ENCODE measurements at places on chromosomes 7 and 10.

DNA sequence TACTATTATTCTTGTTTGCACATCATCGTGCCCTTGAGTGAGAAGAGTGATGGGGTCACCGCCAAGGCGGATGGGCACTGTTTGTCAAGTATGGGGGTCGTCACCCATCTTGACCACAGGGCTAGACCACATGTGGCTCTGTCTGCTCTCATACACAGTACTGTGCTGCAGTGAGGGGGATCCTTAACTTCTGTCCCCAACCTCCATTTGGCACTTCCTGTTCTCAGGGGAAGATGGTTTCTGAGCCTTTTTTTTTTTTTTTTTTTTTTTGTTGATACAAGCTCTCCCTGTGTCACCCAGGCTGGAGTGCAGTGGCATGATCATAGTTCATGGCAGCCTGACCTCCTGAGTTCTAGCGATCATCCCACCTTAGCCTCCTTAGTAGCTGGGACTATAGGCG lies 13.6 kb downstream of the WBP1L start:
- DNase-seq, result no peak

DNA sequence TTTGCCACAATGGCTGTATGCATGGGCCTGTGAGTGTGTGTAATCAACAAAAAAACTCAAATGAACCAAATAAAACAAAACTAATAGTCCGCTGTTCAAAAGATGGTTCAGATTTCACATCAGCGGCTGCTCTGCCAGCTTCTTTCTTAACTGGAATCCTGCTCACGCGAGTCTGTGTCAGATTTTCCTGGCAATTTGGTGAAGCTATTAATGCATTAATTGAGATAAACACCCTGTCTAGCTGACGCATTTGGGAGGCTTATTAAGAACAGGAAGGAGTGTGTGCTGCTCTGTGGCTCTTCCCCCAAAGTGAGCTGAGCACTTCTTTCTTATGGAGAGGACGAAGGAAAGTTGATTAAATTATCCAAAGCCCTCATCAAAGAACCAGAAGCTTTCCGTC lies 336.6 kb upstream of the MKI67 start:
- DNase-seq, result no peak

GRCh38 chr7:351681-352480 lies 61.9 kb downstream of the FOXL3 start:
- DNase-seq, result no peak

DNA sequence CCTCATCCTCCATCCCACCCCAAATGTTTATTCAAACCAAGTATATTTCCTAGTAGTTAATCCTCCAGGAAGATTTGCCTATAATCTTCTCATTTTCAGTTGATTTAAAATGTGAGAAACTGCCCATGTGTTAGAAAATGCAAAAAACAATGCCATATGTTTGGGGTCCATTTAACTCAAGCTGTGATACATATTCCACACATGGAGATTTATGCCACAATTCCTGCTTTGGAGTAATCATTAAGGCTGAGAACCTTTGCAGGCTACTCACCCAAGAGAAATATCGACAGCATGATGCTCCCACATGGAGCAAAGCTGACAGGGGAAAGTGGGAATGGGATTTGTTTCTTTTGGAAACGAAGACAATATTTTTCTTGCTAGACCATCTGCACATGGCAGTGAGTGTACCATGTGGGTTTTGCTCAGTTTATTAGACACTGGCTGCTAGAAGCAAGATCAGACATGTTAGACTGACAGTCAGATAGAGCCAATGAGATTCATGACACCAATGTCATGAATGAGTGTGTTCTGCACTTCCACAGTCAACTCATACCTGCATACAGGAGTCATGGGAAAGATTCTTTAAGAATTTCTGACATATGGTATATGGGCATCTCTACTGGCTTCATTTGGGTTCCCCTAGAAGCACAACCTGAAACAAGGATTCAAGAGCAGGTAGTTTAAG lies 3.4 kb upstream of the GRM8 start:
- no peak for DNase-seq

DNA sequence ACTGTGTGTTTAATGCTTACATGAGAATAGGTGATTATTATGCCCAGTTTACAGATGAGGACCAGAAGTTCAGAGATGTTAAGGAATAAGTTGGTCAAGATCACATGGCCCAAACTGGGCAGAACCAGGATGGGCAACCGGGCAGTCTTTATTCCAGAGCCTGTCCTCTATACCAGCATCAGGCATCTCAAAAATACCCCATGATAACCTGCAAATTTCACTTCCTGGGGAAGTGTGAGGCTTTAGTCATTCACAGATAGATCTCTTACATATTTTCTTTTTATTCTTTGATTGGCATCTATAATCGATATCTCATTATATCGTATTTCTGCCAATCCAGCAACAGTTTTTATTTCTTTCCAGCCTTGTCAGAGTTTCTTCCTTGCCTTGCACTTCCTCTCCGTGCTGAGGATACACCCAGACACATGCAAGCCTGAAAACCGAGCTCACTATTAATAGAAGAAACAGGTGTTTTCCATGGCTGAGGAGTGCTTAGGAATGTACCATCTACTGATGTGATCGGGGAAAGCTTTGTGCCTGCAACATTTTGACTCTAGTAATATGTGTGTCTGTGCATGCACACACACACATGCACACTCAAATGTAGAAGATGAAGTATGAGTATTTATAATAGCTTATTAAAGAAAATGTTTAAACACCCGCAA lies 82.4 kb downstream of the CREM start:
- DNase-seq, result no peak

DNA sequence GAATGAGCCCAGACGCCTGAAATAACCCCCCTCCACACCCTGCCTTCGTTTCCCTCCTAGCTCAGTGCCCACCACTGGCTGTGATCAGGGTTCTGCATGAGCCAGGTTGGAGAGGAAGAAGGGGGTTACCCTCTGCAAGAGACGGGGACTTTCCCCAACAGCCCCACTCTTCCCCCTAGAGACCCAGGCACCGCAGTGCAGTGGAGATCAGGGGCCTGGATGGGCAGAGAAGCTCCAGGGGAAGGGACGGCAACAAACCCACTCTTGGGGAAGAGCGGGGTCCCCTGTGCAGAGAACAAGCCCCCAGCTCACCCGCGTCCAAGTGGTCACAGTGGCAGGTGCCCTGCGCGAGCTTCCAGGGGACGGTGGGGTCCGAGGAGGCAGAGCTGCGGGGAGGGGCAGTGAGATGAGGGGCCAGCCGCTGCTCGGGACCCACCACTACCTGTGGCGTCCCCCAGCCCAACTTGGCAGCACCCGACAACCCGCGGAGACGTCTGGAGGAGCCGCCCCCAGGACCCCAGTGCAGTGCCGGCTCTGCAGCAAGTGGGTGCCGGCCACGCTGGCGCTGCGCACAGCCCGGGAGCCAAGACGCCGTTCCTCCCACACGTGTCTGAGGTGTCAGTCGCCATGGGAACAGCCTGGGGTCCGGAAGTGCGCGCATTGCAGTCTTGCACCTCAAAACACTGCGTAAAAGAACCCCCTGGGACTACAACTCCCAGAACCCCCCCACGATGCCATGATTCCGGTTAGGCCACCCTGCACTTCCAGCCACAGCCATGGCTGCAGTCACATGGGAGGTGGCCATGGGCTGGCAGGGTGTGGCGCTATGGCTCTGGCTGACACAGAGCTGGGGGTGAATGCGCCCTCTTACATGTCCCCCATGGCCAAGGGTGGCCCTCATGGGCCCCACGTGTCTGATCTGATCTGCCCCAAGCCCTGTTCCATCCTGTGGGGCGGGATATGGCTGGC lies 45.8 kb upstream of the WIPI2 start:
- no peak for DNase-seq

DNA sequence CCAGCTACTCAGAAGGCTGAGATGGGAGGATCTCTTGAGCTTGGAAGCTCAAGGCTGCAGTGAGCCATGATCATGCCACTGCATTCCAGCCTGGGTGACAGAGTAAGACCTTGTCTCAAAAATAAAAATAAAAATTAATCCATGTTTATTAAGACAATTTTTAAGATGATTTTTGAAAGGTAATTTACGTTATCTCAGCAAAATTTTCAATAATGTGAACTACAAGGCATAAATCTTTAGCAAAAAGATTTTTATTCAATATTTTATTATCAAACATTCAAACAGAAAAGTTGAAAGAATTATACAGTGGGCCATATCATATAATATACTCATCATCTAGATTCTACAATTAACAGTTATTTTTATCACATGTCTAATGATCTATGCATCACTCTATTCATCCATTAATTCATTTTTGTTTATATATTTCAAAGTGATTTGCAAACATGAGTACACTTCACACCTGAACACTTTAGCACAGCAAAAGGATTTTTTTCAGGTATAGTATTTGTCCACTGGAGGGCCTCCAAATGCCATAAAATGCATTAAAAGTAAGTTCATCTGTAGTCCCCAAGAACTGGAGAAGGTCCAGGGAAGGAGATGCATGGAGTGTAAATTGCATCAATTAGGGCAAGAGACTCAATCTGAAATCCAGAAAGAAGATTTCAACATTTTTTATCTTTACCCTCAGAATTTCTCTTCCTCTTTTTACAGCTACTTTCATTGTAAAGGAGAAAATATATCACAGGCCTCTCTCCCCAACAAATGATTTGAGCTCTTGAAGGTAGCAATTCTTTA lies 38.6 kb upstream of the RSBN1L start:
- no peak for DNase-seq

All from HS-27A (cell line).